ENCODE measurements at places on chromosomes 5 and 9.

DNA sequence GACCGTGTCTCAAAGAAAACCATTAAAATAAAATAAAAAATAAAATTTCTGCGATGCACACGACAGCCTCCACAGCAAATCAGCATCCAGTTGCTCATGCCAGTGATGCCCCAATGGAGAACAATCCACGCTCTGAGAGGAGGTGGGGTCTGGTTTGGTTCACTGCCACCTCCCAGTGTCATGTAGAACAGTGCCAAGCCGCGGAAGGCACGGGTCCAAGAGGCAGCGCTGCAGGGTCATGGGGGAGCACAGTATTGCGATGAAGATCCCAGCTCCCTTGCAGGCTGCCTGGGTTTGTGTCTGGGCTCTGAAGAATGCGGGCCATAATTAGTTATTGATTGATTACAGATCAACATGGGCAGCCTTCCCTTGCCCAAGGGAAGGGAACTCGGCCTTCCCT, 6.1 kb upstream of the CACFD1 start:
- no peak for DNase-seq

- peak; percentile 71 for DNase-seq
These were observed 302.8 kb downstream of the EBF1 start for GRCh38 chr5:158796812-158797497.

DNA sequence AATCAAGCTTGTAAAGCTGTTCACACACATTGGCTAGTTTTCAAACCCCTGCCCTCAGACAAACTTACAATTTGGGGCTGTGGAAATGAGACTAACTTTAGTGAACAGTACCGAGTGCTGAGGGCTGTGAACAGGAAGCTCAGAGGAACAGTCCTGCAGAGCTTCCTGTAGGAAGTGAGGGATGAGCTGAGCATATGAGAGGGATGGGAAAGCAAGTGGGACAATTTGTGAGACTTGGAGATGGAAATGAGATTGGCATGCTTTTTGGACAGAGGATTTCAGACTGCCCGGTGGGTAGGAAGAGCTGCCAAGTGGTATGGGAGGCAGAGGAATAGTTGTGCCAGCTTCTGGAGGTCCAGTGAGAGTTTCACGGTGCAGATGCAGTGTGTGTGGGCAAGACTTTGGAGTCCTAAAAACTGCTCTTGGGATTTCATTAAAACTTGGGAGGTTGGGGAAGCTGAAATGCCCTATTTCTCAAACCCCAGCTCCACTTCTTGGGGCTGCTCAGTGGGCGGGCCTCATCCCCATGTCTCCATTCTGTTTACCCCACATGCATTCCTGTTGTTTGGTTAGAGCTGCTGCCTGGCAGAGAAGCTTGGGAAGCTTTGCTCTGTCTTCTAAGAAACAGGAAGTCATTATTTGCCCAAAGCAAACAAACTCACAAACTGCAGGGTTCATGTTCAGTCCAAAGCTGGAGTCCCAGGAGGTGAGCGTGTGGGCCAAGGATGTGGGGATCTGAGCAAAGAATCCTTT, 267.5 kb downstream of the ZSWIM6 start:
- peak; percentile 29 for DNase-seq

- DNase-seq = peak; percentile 43
These were observed at the start of gene FCHSD1 for GRCh38 chr5:141650851-141651727. TSS of gene FCHSD1 (minus strand) at chr5:141651418. CDS start at chr5:141651368, 50 bp downstream.

GRCh38 chr9:38371495-38371894, 21.0 kb upstream of the ALDH1B1 start:
- no peak for DNase-seq

DNA sequence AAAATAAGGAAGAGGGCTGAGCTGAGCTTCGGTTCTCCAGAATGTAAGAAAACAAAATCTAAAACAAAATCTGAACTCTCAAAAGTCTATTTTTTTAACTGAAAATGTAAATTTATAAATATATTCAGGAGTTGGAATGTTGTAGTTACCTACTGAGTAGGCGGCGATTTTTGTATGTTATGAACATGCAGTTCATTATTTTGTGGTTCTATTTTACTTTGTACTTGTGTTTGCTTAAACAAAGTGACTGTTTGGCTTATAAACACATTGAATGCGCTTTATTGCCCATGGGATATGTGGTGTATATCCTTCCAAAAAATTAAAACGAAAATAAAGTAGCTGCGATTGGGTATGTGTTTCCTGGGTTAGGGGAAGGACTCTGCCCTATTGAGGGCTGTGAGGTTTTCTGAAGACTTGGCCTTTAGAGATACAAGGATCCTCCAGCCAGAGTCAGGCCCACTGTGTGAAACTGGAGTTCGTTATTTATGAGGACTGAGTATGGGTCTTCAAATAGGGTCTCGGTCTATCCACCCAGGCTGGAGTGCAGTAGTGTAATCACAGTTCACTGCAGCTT, 3.8 kb downstream of the EGR1 start:
- DNase-seq = no peak

- DNase-seq = no peak
These were observed 105.0 kb upstream of the FAM120A start for GRCh38 chr9:93346231-93347112.

GRCh38 chr5:154850255-154851062, at the start of gene FAXDC2:
TSS of gene FAXDC2 (minus strand) at chr5:154850603. CDS start at chr5:154838178, 12,425 bp downstream.
- peak; percentile 84 for DNase-seq

DNA sequence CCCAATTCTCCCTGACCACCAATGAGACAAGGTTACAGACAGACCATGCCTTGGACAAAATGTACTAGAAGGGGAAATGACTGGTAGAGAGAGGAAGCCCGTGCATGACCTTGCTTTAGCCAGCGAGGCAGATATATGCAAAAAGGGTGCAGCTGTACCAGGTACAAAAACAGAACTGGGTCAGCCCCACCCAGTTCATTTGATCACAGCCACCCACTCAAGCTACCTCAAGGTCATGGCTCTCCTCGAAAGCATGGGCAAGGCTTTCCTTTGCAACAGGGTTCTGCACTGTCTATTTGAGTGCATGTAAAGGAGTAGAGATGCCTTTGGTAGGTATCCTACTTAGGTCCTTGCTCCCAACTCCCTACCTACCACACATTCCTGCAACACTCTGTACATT, 33.3 kb downstream of the TLE1 start:
- no peak for DNase-seq

DNA sequence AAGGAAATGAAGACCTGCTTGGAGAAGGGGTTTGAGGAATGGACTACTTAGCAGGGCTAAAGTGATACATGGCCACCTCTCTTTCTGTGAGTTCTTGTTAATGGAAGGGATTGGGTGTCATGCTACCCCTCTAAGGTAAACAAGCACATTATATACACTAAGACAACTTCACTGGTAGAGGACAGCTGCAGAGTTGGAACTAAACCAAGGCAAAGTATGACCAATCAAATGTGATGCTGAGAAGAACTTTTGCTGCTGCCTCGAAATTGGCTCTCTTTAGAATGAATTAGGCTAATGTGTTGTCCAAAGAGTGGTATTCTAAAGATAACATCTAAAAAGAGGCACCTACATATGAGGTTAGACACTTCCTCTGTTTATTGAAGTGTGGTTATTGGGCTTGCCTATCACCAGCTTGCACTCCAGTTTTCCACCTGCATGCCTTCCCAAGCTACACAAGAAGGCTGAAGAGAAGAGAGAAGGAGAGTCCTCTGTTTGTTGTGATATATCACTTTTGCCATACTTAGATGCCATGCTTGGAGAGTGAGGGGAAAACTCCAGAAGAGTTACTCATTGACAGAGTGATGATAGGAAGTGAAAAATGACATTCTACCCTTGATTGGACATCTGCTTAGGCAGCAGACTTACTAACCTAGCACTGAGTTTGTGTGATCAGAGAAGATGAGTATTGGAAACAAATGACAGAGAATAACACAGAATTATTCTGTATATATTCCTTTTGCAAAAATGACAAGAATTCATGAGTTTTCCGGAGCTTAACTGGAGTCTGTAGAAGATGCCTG, 536.1 kb downstream of the ZNF608 start:
- DNase-seq = no peak

DNA sequence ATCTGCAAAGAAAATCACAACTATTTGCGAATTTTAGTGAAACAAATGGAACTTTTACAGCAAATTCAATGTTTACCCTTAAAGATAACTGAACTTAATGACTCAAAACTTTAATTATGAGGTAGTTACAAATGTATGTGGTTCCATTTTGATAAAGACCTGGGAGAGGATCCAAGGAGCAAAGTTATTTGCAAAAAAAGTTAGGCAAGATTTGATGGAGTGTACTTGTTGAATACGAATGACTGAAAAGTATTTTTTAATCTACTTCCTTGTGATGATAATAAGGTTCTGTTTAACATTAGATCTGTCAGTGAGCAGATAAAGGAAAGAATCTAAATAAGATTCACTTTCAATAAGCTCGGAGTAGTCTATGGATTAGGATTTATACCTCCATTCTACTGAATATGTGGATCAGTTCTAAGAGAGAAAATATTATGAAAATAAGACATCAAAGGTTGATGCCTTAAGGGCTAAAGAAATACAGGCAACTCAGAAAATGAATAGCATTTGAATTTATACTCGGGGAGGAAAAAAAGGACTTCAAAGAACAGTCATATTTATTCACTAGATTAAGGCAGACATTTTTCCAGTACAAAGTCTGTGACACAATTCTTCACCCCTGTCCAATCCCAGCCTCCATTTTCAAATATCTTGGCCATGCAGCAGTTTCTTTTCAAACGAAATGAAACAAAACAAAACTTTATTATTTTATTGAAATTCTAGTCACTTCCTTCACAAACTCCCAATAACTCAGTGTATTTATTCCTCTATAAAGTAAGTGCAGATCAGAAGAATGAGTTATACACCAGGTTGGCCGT, 199.8 kb downstream of the PDE4D start:
- no peak for DNase-seq

DNA sequence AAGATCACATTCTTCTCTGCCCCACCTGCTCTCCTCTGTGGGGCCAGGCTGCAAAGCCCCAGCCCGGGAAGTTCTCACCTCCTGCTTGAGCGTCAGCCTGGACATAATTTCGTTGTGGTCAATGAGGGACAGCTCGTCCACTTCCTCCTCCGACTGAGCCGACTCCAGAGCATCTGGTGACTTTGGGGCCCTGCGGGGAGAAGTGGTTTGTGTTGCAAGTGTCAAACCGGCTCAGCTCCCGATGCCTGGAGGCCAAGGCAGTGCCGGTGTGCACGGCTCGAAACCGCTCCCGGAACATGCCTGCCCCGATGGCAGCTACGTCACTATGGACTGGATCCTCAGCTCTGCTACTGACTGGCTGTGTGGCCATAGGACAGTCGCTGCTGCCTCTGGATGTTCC, 52.8 kb downstream of the PRRT1B start:
- no peak for DNase-seq

DNA sequence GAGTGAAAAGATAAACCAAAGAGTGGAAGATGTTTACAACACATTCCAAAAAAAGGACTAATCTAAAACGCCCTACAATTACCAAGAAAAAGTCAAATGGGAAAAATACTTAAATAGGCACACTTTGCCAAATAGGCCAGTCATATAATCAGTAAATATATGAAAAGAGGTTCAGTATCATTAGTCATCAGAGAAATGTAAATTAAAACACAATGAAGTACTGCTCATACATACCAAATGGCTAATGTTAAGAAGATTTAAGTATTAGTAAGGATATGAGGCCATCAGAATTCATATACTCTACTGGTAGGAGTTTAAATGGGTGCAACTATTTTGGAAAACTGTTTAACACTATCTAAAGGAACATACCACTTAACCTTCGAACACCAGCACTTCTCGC, 47.6 kb downstream of the ZDHHC21 start:
- DNase-seq = no peak

DNA sequence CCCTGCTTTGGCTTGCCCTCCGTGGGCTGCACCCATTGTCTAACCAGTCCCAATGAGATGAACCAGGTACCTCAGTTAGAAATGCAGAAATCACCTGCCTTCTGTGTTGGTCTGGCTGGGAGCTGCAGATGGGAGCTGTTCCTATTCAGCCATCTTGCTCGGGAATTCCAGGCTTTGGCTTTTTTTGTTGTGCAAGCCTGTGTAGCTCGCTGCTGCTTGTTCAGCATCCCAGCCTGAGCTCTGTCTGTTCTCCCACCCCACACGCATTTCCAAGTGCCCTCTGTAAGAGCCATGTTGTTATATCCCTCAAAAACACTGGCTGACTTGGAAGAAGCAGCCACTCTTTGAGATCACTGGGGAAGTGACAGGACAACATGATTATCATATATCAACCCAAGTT, 101.6 kb upstream of the DPYSL3 start:
- DNase-seq = no peak

DNA sequence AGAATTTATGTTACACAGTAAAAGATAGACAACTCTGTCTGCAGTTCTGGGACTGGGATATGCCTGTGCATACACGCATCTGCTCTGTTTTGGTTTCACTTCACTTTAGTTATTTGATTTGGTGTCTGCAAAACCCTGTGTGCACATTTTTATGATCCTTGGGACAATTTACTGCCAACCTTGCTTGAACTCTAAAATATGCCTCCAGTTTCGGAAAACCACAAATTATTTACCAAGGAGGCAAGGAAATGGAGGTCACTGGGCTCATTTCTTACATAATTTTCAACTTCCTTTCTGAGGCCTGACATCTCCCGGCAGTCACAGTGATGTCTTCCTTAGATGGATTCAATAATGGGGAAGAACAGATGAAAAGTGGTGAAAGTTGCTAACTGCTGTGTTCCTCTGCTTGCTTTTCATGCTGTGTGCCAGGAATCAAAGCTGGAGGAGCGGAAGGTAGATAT, 61.2 kb upstream of the TAF11L2 start:
- peak; percentile 31 for DNase-seq

GRCh38 chr9:112771359-112772214, 21.0 kb downstream of the SNX30 start:
- DNase-seq = no peak

- no peak for DNase-seq
These were observed 20.9 kb downstream of the KCTD16 start for GRCh38 chr5:144191531-144191930.

DNA sequence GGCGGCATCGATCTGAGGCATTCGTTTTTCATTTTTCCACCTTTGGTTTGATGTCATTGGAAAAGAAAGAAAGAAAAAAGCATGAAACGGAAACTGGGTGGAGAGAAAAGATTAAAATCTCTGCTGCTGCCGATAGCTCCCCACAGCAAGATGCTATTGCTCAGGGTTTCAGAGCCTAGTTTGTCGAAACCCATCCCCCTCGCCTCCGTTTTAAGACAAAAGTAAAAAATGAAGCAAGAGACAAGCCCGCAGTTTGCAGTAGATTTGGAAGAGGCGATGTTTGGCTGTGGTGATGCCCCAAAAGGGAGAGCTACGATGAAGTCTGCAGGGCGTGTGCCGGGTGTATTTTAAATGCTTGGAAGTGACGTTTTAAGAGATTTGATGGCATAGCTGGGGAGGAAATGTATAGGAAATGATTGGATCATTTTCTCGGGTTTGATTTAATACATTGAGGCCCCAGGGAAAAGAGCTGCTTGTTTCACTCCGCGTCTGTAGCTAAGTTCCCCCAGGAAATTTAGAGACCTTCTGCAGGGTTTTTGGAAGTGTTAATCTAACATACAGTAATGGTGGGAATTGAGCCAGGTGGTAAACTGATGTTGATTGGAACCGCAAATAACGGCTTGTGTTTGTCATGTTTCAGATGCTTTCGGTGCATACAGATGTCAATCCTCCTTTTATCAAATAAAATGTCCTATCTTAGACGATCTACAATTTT, 909 bp downstream of the NDFIP1 start:
- DNase-seq = no peak

- DNase-seq = no peak
These were observed 1200.6 kb downstream of the PTPRD start for GRCh38 chr9:9412241-9412640.

All from stromal cell of bone marrow (primary cell).